ENCODE measurements at places on chromosomes 3 and 15. TPM values are rescaled to one million over a fixed set of nuclear protein-coding genes. Genes with fewer than 3 reads are reported as not detected.

- no peaks in the 10 kb centered on the region for H3K27me3 ChIP-seq
- no peak for DNase-seq
- no peaks in the 10 kb centered on the region for H3K4me1 ChIP-seq
- no peak overlapping the region for H3K4me3 ChIP-seq
Measured at GRCh38 chr15:56320861-56321260, 44.4 kb upstream of the TEX9 start.

DNA sequence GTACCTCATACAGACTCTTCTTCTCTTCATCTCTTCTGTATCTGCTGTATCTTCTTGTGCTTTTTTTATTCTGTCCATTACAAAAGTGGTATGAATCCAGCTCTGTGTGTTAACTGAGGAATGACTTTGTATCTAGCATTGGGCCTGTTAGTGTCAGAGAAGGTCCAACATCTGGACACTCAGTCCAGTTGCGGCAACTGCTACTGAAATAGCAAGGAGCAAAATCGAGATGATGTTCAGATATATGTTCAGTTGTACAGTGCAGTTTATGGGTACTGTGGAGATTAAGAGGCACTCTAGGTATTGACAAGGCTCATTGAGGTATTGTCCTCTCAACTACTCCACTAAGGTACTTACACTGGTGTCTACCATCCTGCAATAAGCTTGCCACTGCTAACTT is 42.6 kb downstream of the KLHDC8B start:
- no peaks in the 10 kb centered on the region for H3K27me3 ChIP-seq
- no peak for DNase-seq
- no peak overlapping the region for H3K4me3 ChIP-seq
- no peaks in the 10 kb centered on the region for H3K4me1 ChIP-seq
- H3K27ac ChIP-seq, result no peak overlapping the region

DNA sequence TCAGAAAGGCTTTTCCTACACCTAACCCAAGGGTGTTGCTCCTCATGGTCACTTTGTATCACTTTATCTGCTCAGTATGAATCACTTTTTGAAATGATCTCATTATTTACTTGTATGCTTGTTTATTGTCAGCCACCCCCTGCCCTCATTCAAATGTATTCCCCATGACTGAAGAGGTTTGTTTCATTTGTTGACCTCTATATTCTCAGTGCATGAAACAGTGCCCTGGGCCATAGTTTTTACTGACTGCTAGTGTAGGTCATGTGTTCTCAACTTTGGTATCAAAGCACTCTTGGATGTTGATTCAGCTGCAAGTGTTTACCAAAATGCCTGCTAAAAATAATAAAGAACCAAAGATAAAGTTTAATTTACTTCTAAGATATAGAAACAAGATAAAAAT is 381.7 kb upstream of the ARPP21 start:
- DNase-seq, result no peak
- H3K4me1 ChIP-seq, result no peaks in the 10 kb centered on the region
- H3K27me3 ChIP-seq, result no peaks in the 10 kb centered on the region
- H3K4me3 ChIP-seq, result no peak overlapping the region

- no peak overlapping the region for H3K4me3 ChIP-seq
- no peak overlapping the region for H3K27ac ChIP-seq
- no peaks in the 10 kb centered on the region for H3K36me3 ChIP-seq
- no peak for DNase-seq
Measured at GRCh38 chr15:66882251-66883020, 180.4 kb downstream of the SMAD6 start.

- H3K36me3 ChIP-seq, result no peaks in the 10 kb centered on the region
- no peak overlapping the region for H3K27ac ChIP-seq
- no peaks in the 10 kb centered on the region for H3K27me3 ChIP-seq
Measured at GRCh38 chr15:73851689-73852088, 21.7 kb upstream of the TBC1D21 start.

- H3K27ac ChIP-seq, result no peak overlapping the region
- H3K36me3 ChIP-seq, result no peaks in the 10 kb centered on the region
- H3K4me1 ChIP-seq, result no peaks in the 10 kb centered on the region
Measured at GRCh38 chr3:73786321-73786807, 161.6 kb upstream of the PDZRN3 start.

DNA sequence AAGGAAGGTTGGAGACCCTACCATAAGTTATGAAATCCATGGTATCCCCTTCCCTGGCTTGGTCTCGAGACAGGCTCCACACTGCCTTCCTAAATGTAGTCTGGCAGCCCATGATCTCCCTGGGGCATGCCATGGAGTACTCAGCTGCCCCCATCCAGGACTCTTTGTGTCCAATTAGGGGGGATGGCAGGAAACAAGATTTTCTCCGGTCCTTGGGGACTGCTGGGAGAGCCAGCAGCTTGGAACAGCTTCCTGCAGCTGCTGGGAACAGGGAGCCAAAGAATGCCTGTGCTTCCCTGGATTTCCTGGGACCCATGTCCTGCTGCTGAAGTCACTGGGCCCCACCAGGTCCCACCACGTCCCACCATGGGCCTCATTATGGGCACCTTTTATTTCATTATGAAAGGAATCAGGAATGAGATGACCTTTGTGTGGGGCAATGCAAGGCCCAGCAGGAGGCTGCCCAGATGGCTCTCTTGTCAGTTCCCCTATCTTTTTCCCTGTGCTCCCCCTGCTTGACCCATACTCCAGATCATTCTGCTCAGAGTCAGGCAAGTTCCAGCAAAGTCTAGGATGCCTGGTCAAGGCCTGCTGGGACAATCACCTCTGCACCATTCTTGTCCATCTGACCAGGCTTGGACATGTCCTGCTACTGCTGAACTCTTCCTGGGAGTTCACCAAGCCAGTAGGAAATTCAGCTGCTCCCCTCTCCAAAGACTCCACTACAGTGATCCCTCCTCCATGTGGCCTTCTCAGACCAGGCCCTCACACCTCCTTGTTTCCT is 15.0 kb upstream of the DAG1 start:
- H3K27me3 ChIP-seq, result no peaks in the 10 kb centered on the region
- no peaks in the 10 kb centered on the region for H3K36me3 ChIP-seq
- H3K27ac ChIP-seq, result no peak overlapping the region

GRCh38 chr3:138180375-138181029 is 5.8 kb upstream of the DBR1 start:
- no peak overlapping the region for H3K27ac ChIP-seq
- no peaks in the 10 kb centered on the region for H3K4me1 ChIP-seq
- H3K27me3 ChIP-seq, result no peaks in the 10 kb centered on the region
- no peaks in the 10 kb centered on the region for H3K36me3 ChIP-seq

DNA sequence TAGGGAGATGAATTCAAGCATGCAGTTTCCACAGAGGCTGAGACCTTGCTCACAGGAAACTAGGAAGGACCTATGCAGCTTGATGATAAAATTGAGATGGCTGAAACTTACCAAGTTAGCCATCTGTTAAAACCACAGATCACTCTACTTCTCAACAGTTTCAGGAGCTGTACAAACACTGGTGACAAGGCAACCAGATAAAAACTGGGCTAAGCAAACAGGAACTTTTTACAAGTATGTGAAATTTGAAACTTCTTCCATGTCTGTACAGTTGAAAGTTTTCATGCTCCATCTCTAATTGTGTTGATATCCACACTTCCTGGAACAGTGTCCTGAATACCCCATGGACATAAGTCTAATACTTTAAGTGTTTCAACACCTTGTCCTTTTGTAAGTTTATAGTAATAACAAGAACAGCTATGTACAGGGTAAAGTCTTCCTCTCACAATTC is 78.2 kb downstream of the FAIM start:
- H3K4me1 ChIP-seq, result peaks cover 3% of the 10 kb centered on the region
- no peaks in the 10 kb centered on the region for H3K36me3 ChIP-seq
- no peak for DNase-seq
- no peaks in the 10 kb centered on the region for H3K27me3 ChIP-seq
- H3K27ac ChIP-seq, result no peak overlapping the region
- no peak overlapping the region for H3K4me3 ChIP-seq

DNA sequence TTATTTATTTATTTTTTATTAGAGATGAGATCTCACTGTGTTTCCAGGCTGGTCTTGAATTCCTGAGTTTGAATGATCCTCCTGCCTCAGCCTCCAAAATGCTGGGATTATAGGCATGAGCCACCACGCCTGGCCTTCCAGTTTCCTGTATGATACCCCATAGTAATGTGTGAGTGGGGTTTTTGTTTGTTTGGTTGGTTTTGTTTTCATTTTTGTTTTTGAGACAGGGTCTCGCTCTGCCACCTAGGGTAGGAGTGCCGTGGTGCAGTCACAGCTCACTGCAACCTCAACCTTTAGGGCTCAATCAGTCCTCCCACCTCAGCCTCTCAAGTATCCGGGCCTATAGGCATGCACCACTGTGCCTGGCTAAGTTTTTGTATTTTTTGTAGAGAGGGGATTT is 30.9 kb downstream of the GOLM2 start:
- no peaks in the 10 kb centered on the region for H3K4me1 ChIP-seq
- H3K36me3 ChIP-seq, result no peaks in the 10 kb centered on the region
- H3K27ac ChIP-seq, result no peak overlapping the region
- no peak for DNase-seq
- H3K27me3 ChIP-seq, result no peaks in the 10 kb centered on the region
- H3K4me3 ChIP-seq, result no peak overlapping the region

- H3K4me3 ChIP-seq, result no peak overlapping the region
- H3K4me1 ChIP-seq, result no peaks in the 10 kb centered on the region
- no peaks in the 10 kb centered on the region for H3K27me3 ChIP-seq
- no peak for DNase-seq
- no peaks in the 10 kb centered on the region for H3K36me3 ChIP-seq
- no peak overlapping the region for H3K27ac ChIP-seq
Measured at GRCh38 chr3:153624310-153625030, 462.4 kb downstream of the RAP2B start.

GRCh38 chr3:59981377-59981776 is 931.6 kb upstream of the CFAP20DC start:
- H3K36me3 ChIP-seq, result no peaks in the 10 kb centered on the region
- no peak for DNase-seq

GRCh38 chr15:89666858-89667705 is 11.8 kb upstream of the KIF7 start:
- H3K4me1 ChIP-seq, result no peaks in the 10 kb centered on the region
- H3K4me3 ChIP-seq, result no peak overlapping the region
- no peaks in the 10 kb centered on the region for H3K36me3 ChIP-seq
- H3K27ac ChIP-seq, result no peak overlapping the region

GRCh38 chr3:48475188-48475587 is 28.7 kb downstream of the ATRIP start:
- H3K4me1 ChIP-seq, result peaks cover 20% of the 10 kb centered on the region
- no peaks in the 10 kb centered on the region for H3K36me3 ChIP-seq
- no peaks in the 10 kb centered on the region for H3K27me3 ChIP-seq
- no peak for DNase-seq

DNA sequence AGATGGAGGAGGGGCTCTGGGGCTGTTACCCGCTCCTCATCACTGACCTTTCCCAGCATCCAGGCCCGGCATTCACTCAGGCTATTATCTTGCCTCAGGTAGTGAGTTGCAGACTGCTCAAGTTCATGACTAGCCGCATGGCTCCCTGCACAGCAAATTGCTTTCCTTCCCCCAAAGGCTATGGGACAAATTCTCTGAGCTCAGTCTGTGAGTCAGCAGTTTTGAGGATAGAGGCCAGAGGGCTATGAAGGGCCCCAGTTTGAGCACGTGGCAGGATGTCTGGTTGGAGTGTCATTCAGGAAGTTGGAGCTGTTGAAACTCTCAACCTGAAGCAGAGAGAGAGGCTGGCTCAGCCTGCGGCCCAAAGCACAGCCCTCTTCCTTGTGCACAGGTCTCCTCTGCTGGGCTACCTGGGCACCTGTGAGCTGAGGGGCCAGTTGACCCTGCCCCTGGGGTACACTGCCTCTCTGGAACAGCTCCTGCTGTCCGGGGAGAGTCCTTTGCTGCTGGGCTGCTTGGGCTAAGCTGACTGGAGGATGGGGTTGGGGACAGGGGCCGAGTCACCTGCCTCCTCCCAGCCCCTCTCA is 7.9 kb downstream of the FAH start:
- no peak for DNase-seq
- no peak overlapping the region for H3K4me3 ChIP-seq
- H3K36me3 ChIP-seq, result peaks cover 8% of the 10 kb centered on the region
- H3K27me3 ChIP-seq, result no peaks in the 10 kb centered on the region
- peaks cover 57% of the 10 kb centered on the region for H3K4me1 ChIP-seq
- H3K27ac ChIP-seq, result peak overlapping the region; percentile 61

GRCh38 chr15:88690331-88690730 is 51.5 kb downstream of the ISG20 start:
- no peak for DNase-seq
- H3K27ac ChIP-seq, result no peak overlapping the region
- H3K4me3 ChIP-seq, result no peak overlapping the region
- no peaks in the 10 kb centered on the region for H3K27me3 ChIP-seq
- H3K4me1 ChIP-seq, result no peaks in the 10 kb centered on the region

GRCh38 chr3:128710816-128711433 is 15.1 kb upstream of the RAB7A start:
- no peaks in the 10 kb centered on the region for H3K4me1 ChIP-seq
- H3K27ac ChIP-seq, result no peak overlapping the region
- no peaks in the 10 kb centered on the region for H3K36me3 ChIP-seq
- no peak overlapping the region for H3K4me3 ChIP-seq
- DNase-seq, result no peak

DNA sequence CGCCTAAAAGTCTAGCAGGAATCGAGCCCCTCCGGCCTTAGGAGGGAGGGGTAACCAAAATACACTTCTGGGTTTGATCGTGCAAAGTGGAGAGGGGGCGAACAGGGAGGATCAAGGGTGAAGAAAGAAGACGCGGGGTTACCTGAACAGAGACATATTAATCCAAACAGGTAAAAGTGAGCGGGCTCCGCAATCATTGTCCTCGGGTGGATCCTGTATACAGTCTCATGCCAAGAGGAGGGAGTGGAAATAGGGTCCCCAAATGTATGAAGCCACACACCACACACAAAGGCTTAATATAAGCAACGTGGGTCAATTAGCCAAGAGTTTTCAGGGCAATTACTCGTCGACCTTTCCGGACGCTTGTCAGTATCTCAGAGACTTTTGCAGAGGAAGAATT is 749.5 kb downstream of the ROBO1 start:
- H3K36me3 ChIP-seq, result no peaks in the 10 kb centered on the region
- H3K4me1 ChIP-seq, result peaks cover 5% of the 10 kb centered on the region
- DNase-seq, result peak; percentile 35
- H3K4me3 ChIP-seq, result no peak overlapping the region

GRCh38 chr3:155495387-155495786 is 201.9 kb upstream of the STRIT1 start:
- no peak overlapping the region for H3K4me3 ChIP-seq
- no peak overlapping the region for H3K27ac ChIP-seq
- H3K27me3 ChIP-seq, result no peaks in the 10 kb centered on the region

GRCh38 chr3:117161816-117162215 is 452.2 kb downstream of the TUSC7 start:
- no peaks in the 10 kb centered on the region for H3K36me3 ChIP-seq
- no peaks in the 10 kb centered on the region for H3K4me1 ChIP-seq
- no peak overlapping the region for H3K4me3 ChIP-seq
- no peak for DNase-seq
- H3K27me3 ChIP-seq, result no peaks in the 10 kb centered on the region
- H3K27ac ChIP-seq, result no peak overlapping the region

- H3K27me3 ChIP-seq, result no peaks in the 10 kb centered on the region
- no peak overlapping the region for H3K4me3 ChIP-seq
- no peaks in the 10 kb centered on the region for H3K4me1 ChIP-seq
- no peak overlapping the region for H3K27ac ChIP-seq
Measured at GRCh38 chr3:113314923-113315322, 103.6 kb downstream of the BOC start.

GRCh38 chr15:28946803-28947202 is 61.0 kb downstream of the APBA2 start:
- DNase-seq, result no peak
- no peaks in the 10 kb centered on the region for H3K4me1 ChIP-seq
- H3K36me3 ChIP-seq, result no peaks in the 10 kb centered on the region
- H3K4me3 ChIP-seq, result no peak overlapping the region
- no peak overlapping the region for H3K27ac ChIP-seq

The CCDC54 gene
- not detected for total RNA-seq

The C3orf52 gene
- 1.8 TPM for total RNA-seq

The FBXO45 gene
- 7.7 TPM for total RNA-seq

The CCR4 gene
- total RNA-seq, result 0.25 TPM

The PLSCR2 gene
- total RNA-seq, result not detected

The TGM4 gene
- not detected for total RNA-seq

The GOLGA6L2 gene
- not detected for total RNA-seq
